ENCODE measurements at places on chromosomes 7 and 10. TPM values are rescaled to one million over a fixed set of nuclear protein-coding genes. Genes with fewer than 3 reads are reported as not detected.

Gene SLC29A4
- total RNA-seq = 0.36 TPM

Gene MDH2
- total RNA-seq = 80.1 TPM

Gene DRGX
- not detected for total RNA-seq

Gene BTBD16
- not detected for total RNA-seq

Gene CABCOCO1
- total RNA-seq = not detected

Gene GATA3
- 61.9 TPM for total RNA-seq

Gene HOXA9
- not detected for total RNA-seq

Gene PARP12
- total RNA-seq = 91.8 TPM

Gene PALD1
- not detected for total RNA-seq

Gene VOPP1
- total RNA-seq = 98.7 TPM

Gene SLC18A2
- 0.38 TPM for total RNA-seq

Gene H2BK1
- 4.9 TPM for total RNA-seq

Gene PLA2G12B
- not detected for total RNA-seq

Gene GARIN1A
- 1.6 TPM for total RNA-seq

Gene CACUL1
- total RNA-seq = 32.3 TPM

Gene HOXA2
- total RNA-seq = not detected

Gene CALCR
- total RNA-seq = not detected

Gene EPHA1
- 34.4 TPM for total RNA-seq

Gene AKR1C4
- not detected for total RNA-seq

Gene PAX2
- not detected for total RNA-seq

Gene SDK1
- 0.26 TPM for total RNA-seq

Gene SLC18A3
- not detected for total RNA-seq

Gene KLF14
- not detected for total RNA-seq

Gene ACSM6
- total RNA-seq = not detected

Gene CTAGE6
- 3.8 TPM for total RNA-seq

Gene PDE1C
- not detected for total RNA-seq

Gene SLIT1
- 0.32 TPM for total RNA-seq

Gene ATG9B
- 29.3 TPM for total RNA-seq

Gene ATOH7
- total RNA-seq = not detected

Gene BLNK
- not detected for total RNA-seq

Gene GRM3
- not detected for total RNA-seq

Gene NEBL
- not detected for total RNA-seq

Gene ACTL6B
- not detected for total RNA-seq

Gene RINT1
- total RNA-seq = 26.5 TPM

Gene EPDR1
- total RNA-seq = 0.41 TPM

Gene SLC13A1
- total RNA-seq = not detected

Gene PPP1R3C
- total RNA-seq = not detected

Gene JCAD
- not detected for total RNA-seq

Gene GCK
- total RNA-seq = not detected

Gene HECW1
- not detected for total RNA-seq

Gene HOGA1
- not detected for total RNA-seq

Gene MYH16
- not detected for total RNA-seq

Gene SCRN1
- total RNA-seq = 2.5 TPM

Gene THSD7A
- not detected for total RNA-seq

Gene ZNF716
- total RNA-seq = not detected

Gene RNF148
- total RNA-seq = not detected

Gene IFIT1B
- total RNA-seq = not detected

Gene WNT8B
- total RNA-seq = not detected

Gene TMEM184A
- not detected for total RNA-seq

Gene CPVL
- 1.3 TPM for total RNA-seq

Gene IL15RA
- 11.1 TPM for total RNA-seq
